NCI-H774 (cell line): ENCODE measurements at places on chromosomes 1 and 21.

GRCh38 chr1:68145418-68146126, 86.8 kb downstream of the WLS start:
- DNase-seq, result no peak

GRCh38 chr1:68673771-68674170, 176.9 kb upstream of the DEPDC1 start:
- no peak for DNase-seq

- DNase-seq, result no peak
Observed at GRCh38 chr1:110211496-110212168, 1.5 kb downstream of the KCNC4 start.

DNA sequence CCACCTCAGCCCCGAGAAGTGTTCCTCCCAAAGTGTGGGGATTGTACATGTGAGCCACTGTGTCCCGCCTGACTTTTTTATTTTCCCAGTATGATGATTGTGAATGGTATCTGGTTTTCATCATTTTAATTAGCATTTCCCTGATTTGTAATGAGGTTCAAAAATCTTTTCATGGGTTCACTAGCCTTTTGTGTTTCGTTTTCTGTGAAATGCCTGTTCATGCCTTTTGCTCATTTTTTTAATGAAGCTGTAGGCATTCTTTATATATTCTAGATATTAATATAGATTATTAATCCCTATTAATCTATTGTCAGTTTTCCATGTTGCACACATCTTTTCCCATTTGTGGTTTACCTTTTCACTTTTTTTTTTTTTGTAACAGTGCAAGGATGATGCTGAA, 20.5 kb downstream of the DAP3 start:
- no peak for DNase-seq

- DNase-seq, result no peak
Observed at GRCh38 chr1:43206600-43207228, 34.6 kb downstream of the CFAP57 start.

GRCh38 chr1:214511639-214511998, 39.8 kb downstream of the PTPN14 start:
- DNase-seq, result no peak

DNA sequence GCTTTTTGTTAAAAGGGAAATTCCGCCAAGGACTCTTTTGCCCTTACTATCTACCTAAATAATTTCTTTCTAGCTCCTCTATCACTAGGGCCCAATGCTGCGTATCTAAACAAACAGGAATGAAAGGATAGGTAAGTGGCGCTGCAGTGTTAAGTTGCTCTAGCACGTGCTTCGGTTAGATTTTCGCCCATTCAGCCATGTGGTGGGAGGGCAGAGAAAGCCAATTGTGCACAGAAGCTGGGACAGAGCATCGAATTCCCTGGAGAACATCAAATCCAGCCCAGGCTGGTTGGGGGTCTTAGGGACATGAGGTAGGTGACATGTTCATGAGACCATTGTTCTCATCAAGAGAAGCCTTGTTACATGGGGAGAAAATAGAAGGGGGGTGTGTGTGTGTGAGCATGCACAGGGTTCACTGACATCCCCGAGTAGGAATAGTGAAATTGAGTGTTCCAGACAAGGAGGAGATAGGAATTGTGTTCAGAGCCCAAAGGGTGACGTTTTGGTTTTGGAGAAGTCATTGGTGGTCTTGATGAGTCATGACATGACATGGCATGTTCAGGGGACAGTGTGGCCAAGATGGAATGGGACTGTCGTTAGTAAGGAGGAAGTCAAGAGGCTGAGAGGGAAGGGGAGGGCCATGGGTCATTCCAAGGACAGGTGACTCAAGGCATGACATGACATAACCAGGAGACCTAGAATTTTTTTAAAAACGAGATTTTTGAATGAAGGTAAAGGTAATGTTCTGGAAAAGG, 107.1 kb downstream of the TLR5 start:
- DNase-seq, result peak; percentile 21
